ENCODE measurements at places on chromosomes 16 and 17.

DNA sequence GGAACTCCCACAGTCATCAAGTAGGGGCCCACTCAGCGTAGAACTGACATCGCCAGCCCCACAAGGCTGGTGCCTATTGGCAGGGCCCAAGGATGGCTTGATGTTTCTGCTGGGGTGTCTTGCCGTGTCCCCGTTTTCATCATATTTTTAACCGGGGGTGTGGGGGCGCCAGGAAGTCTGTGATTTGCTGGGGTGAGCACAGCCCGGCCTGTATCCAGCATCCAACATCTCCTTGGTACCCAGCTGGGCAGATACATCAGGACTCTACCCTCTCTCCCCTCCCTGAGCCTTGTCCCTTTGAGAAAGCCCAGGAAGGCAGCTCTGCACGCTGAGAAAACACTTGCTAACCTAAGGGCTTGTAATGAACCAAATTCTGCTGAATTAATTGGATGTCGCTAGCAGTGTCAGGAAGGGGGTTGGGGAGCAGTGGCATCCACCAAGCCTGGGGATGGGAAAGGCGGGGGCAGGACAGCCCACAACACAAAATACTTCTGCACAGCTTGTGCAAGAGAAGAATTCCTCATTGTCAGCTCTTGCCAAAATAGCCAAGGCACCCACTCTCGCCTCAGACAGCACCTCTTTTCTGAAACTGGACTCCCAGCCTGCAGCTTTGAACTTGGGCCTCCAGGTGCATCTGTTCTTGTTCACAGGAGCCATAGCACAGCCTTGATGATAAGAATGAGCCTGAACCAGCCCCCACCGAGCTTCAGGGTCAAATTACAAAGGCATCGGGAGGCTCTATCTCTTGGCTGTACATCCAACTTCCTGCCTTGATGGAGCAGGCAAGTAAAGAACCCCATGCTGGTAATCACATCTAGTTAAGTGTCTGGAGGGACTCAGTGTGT is 63.7 kb upstream of the LYRM9 start:
- DNase-seq, result no peak

DNA sequence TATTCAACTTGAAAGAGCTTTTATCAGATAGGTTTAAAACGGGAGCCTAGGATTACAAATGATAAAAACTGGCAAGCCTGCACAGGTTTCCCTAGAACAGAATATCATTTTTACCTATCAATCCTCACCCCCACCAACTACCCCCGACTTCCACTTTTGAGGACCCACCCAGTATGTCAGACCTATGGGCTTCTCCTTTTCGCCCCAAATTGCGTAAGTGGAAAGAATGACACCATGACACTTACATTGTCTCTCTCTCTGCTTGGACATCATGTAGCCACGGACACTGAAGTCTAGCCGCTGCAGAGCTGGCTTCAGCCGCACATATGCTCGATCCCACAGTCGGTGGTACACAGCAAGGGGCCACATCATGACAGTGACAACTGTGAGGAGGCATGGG is 7.4 kb upstream of the PSMC3IP start:
- no peak for DNase-seq

- no peak for DNase-seq
Observed at GRCh38 chr16:4968879-4969483, 10.9 kb downstream of the SEC14L5 start.

DNA sequence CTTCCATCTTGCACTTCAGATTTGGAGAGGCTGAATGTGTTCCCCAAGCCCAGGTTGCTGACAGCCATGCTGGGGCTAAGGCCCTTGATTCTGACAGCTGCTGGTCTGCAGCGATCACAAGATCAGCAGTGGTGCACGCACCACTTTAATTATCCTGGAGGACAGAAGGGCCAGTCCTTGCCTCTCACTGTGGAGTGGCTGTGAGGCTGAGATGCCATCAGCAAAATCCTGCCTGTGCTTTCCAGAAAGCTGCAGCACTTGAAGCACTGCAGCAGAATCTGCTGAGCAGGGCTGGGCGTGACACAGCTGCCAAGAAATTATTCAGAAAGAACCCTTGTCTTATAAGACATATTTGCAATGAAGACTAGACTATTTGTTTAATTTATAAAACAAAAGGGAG is 37.1 kb downstream of the NUP93 start:
- no peak for DNase-seq

DNA sequence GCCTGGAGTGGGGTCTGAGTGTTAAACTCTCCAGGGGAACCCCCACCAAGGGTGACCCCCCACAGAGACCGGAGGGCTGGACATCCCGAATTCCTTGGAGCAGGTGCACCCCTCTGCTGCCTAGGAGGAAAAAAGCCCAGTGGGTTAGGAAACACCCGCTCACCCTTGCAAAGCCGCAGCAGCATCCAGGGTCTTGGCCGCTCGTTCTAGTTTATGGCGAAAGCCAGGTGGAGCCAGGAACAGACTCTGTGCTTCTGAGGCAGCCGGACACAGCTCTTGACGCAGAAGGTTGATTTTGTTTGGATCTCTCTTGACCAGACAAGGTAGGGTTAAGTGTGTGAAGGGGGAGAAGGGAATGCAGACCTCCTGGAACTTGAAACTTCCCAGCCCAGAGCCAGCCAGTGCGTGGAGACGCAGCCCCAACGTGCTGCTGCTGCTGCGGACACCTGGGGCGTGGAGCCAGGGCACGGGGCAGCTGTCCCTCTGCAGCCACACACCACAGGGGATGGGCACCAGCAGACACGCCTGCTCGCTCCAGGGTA is 154.5 kb downstream of the LAT start:
- no peak for DNase-seq

- DNase-seq, result no peak
Observed at GRCh38 chr17:3502466-3502865, 26.7 kb downstream of the ASPA start.

- DNase-seq, result no peak
Observed at GRCh38 chr16:85457366-85457765, 155.8 kb upstream of the GSE1 start.

- peak; percentile 72 for DNase-seq
Observed at GRCh38 chr17:74430706-74431567, 951 bp upstream of the GPRC5C start.

DNA sequence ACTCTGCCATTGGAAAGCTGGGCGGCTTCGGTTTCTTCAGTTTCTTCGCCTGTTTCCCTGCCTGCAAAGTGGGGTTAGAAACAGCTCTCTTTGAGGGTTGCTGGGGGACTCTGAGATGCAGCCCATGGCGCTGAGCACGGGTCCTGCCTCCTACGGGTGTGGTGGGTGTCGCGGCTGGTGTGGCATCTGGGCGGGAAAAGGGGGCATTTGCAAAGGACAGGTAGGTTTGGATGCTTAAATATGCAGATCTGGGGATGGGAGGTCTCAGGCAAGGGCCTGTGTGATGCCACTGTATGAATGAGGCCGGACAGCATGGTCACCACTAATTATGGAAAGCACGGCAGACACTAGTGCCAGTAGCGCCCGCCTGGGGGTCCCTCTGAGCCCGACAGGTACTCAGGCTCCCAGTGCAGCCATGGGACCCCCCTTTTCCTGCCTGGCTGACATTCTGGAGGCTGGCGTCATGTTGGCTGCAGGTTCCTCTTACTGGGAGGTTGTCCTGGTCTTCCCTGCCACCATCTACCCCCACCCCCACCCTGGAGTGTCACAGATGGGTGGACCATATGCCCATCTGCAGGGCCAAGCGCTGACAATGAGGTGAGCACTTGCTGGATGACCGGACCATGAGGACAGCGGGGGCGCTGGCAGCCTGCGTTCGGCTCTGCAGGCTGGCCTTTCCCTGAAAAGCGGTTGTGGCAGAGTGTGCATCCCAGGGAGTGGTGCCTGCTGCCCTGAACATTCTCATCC is 237.7 kb downstream of the SEC14L1 start:
- DNase-seq, result no peak

DNA sequence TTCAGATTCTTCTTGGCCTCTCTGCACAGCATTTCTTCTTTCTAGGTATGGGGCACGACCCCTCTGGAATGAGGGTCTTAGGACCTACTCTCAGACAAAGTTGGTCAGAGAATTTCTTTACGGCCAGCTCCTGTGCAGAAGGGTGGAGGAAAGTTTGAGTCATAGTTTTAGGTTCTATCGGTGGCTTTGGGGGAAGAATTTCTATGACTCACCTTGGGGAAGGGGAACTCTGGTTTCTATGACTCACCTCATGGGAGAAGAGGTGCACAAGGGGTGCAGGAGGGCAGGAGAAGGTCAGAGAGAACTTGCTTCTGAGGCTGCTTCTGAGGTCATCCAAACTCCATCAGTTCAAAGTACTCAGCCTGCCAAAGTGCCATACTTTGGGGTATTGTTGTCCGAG is 2.5 kb upstream of the ABCC12 start:
- DNase-seq, result peak; percentile 91

DNA sequence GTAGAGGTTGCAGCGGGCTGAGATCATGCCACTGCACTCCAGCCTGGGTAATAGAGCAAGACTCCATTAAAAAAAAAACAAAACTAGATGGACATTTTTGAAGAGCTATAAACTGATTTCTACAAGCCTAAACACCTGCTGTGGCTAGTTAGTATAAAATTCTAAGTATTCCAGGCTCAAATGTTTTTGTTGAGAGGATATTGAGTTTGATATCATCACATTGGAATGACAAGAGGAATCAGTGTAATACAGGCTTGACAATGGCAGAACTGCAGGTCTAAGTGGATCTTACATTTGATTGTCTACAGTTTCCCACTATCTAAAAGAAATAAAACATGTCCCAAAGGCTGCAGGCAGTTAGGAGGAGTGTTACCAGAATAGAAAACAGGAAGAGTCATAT is 23.9 kb upstream of the DLX3 start:
- DNase-seq, result no peak

GRCh38 chr16:58046936-58047335 is 21.4 kb downstream of the MMP15 start:
- DNase-seq, result no peak

GRCh38 chr17:68559316-68559715 is 41.9 kb downstream of the FAM20A start:
- DNase-seq, result no peak

- DNase-seq, result no peak
Observed at GRCh38 chr17:37116671-37117185, 168.0 kb downstream of the AATF start.

GRCh38 chr17:35645923-35646322 is 58.8 kb downstream of the AP2B1 start:
- no peak for DNase-seq

DNA sequence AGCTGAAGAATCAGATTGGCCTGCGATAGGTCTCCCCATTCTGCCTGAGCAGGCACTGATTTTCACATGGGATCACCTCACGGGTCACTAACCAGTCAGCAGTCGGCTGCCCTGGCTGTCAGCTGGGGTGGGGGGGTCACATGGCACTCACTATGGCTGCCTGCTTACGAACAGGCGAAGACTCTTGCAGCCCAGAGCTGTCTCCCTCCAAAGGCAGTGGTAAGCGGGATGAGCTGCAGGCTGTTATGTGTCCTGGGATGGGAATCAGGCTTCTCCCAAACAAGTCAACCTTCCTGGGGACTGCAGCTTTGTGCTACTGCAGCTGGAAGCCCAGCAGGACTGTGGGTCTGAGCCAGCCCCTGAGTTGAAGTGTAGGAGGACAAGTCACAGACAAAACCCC is 29.0 kb upstream of the ADORA2B start:
- DNase-seq, result no peak

GRCh38 chr17:63983320-63983719 is 10.6 kb upstream of the SCN4A start:
- no peak for DNase-seq

DNA sequence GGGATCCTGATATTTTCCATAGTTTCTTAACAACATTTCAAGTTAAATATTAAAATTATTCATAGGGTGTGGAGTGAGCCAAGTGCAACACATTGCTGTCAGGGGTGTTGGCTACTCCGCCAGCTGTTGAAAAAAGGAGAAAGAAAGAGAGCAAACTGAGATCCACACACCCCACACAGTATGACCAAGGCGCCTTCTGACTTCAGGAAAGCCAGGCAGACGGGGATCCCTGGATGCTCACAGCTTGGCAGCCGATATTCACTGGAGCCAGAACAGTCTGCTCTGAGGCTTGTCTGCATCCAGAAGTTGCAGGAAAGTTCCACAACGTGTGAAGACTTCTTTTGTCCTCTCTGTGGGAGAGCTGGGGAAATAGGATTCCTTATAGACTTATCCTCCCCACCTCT is 9.3 kb downstream of the CHD9NB start:
- no peak for DNase-seq

- DNase-seq, result peak; percentile 54
Observed at GRCh38 chr16:10156099-10156498, 26.1 kb downstream of the GRIN2A start.

All from fibroblast of skin of right biceps (primary cell).